ENCODE measurements at places on chromosomes 2 and 18.
A peak's percentile ranks its signal among the peaks of the same experiment; 100 is the strongest.

GRCh38 chr2:10325278-10326145 is 22.8 kb downstream of the HPCAL1 start:
- no peak overlapping the region for H3K27ac ChIP-seq
- peaks cover 73% of the 10 kb centered on the region for H3K4me1 ChIP-seq
- peaks cover 15% of the 10 kb centered on the region for H3K36me3 ChIP-seq
- no peaks in the 10 kb centered on the region for H3K27me3 ChIP-seq
- DNase-seq: no peak
- no peak overlapping the region for H3K4me3 ChIP-seq

- H3K27me3 ChIP-seq: no peaks in the 10 kb centered on the region
- no peak for DNase-seq
- no peaks in the 10 kb centered on the region for H3K4me1 ChIP-seq
These were observed 269.2 kb downstream of the FIGN start for GRCh38 chr2:163466331-163467250.

- no peak for DNase-seq
- H3K36me3 ChIP-seq: no peaks in the 10 kb centered on the region
- H3K27ac ChIP-seq: no peak overlapping the region
These were observed 2108.8 kb upstream of the PIK3C3 start for GRCh38 chr18:39846265-39846664.

- H3K4me1 ChIP-seq: no peaks in the 10 kb centered on the region
- H3K27me3 ChIP-seq: no peaks in the 10 kb centered on the region
- no peak for DNase-seq
- no peak overlapping the region for H3K27ac ChIP-seq
- H3K36me3 ChIP-seq: peaks cover 2% of the 10 kb centered on the region
These were observed 75.4 kb downstream of the EMX1 start for GRCh38 chr2:72992734-72993102.

DNA sequence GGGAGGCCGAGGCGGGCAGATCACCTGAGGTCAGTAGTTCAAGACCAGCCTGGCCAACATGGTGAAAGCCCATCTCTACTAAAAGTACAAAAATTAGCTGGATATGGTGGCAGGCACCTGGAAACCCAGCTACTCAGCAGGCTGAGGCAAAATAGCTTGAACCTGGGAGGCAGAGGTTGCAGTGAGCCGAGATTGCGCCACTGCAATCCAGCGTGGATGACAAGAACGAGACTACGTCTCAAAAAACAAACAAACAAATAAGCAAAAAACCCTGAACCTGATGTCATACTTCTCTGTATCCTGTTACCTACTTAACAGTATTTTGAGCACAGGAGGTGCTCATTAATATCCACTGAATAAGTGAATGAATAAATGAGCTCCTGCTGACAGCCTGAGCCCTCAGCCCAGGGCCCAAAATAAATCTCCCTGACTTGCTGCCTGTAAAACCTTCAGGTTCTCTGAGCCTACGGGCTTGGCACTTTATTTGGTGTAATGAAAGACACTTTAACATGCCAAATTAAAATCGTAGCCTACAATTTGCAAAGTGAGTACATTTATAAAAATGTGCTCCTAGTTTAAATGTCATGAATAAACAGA is 215.1 kb downstream of the ZNF385B start:
- no peaks in the 10 kb centered on the region for H3K36me3 ChIP-seq
- H3K4me3 ChIP-seq: no peak overlapping the region
- no peaks in the 10 kb centered on the region for H3K4me1 ChIP-seq
- H3K27ac ChIP-seq: no peak overlapping the region
- H3K27me3 ChIP-seq: no peaks in the 10 kb centered on the region

DNA sequence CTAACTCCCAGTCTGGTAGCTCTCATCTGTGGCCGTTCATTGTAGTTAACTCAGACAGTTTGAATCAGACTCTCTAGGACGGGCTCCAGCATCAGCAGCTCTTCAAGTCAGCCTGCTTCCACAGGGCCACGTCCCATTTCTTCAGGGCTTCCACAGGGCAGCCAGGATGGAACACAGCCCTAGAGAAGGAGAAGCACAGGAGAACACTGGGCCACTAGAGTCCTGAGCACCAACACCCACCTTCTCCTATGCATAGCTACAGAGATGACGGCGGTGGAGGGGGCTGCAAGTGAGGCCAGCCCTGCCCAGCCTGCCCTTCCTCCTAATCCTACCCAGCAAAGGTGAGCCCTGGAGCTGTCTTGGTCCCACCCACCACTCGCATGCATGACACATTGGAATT is 10.2 kb upstream of the TEX261 start:
- peaks cover 10% of the 10 kb centered on the region for H3K4me1 ChIP-seq
- no peak overlapping the region for H3K27ac ChIP-seq
- H3K36me3 ChIP-seq: no peaks in the 10 kb centered on the region

GRCh38 chr2:237511433-237511832 is 24.4 kb downstream of the MLPH start:
- H3K36me3 ChIP-seq: no peaks in the 10 kb centered on the region
- H3K4me3 ChIP-seq: no peak overlapping the region
- no peak overlapping the region for H3K27ac ChIP-seq
- H3K4me1 ChIP-seq: no peaks in the 10 kb centered on the region
- H3K27me3 ChIP-seq: peaks cover 16% of the 10 kb centered on the region

DNA sequence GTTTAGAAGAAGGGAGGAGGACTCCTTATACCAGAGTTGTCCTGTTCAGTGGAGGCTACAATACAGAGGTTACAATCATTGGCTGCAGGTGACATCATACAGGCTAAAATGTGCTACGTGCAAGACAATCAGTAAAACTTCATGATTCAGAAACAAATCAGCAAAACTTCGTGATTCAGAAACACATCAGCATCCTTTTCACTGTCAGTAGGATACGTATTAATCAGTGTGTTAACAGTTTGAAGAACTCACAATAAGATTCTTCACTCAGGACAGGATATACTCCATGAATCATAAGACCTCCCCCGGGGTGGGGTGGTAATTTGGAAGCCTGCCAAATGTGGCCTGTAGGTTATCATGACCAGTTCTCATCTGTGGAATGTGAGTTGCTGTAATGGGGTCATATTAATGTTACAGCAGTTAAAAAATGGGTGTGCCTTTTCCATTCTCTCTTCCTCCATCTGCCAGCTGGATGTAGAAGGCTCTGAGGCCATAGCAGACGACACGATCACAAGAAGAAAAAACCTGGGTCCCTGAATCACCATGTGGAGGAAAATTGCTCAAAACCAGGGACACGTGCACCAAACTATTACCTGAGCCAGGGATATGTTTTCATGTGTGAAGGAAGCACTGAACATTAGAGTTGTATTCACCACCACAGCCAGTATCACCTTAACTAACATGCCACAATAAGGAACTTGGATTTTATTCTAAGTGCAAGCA is 134.8 kb upstream of the CREB1 start:
- peaks cover 2% of the 10 kb centered on the region for H3K27me3 ChIP-seq
- peaks cover 7% of the 10 kb centered on the region for H3K4me1 ChIP-seq
- no peak overlapping the region for H3K4me3 ChIP-seq
- H3K36me3 ChIP-seq: no peaks in the 10 kb centered on the region

GRCh38 chr2:47043891-47044239 is 111.2 kb downstream of the STPG4 start:
- H3K36me3 ChIP-seq: peaks cover 12% of the 10 kb centered on the region
- H3K27me3 ChIP-seq: no peaks in the 10 kb centered on the region
- H3K27ac ChIP-seq: no peak overlapping the region
- peaks cover 10% of the 10 kb centered on the region for H3K4me1 ChIP-seq

- H3K4me1 ChIP-seq: no peaks in the 10 kb centered on the region
- no peaks in the 10 kb centered on the region for H3K36me3 ChIP-seq
- no peak overlapping the region for H3K4me3 ChIP-seq
- DNase-seq: no peak
- H3K27me3 ChIP-seq: no peaks in the 10 kb centered on the region
These were observed 33.8 kb downstream of the PID1 start for GRCh38 chr2:229237270-229237669.

DNA sequence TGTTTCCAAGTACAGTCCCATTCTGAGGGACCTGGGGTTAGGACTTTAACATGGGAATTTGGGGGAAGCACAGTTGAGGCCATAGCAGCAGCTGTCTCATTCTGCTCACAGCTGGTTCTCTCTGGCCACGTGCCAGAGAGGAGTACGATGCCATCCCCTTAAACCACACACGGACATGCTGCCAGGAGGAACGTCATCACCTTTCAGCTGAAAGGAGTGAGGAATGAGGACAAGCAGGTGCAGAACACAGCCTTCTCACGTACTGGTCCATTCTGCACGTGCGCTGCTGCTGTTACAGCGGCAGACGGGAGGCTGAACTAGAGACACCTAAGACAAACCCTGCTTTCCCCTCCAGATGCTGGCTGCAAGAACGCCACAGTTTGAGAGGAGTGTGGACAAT is 33.5 kb downstream of the ODC1 start:
- no peaks in the 10 kb centered on the region for H3K27me3 ChIP-seq
- H3K4me3 ChIP-seq: no peak overlapping the region
- H3K36me3 ChIP-seq: peaks cover 22% of the 10 kb centered on the region
- no peak for DNase-seq
- H3K27ac ChIP-seq: no peak overlapping the region
- peaks cover 33% of the 10 kb centered on the region for H3K4me1 ChIP-seq

- no peak overlapping the region for H3K27ac ChIP-seq
- no peak for DNase-seq
- H3K4me1 ChIP-seq: no peaks in the 10 kb centered on the region
- peaks cover 4% of the 10 kb centered on the region for H3K27me3 ChIP-seq
- no peaks in the 10 kb centered on the region for H3K36me3 ChIP-seq
These were observed 63.8 kb upstream of the EPHA4 start for GRCh38 chr2:221635949-221636348.

- H3K4me1 ChIP-seq: peaks cover 18% of the 10 kb centered on the region
- no peaks in the 10 kb centered on the region for H3K36me3 ChIP-seq
- H3K27me3 ChIP-seq: peaks cover 3% of the 10 kb centered on the region
- H3K4me3 ChIP-seq: no peak overlapping the region
These were observed 103.2 kb downstream of the TCF4 start for GRCh38 chr18:55484773-55485172.

DNA sequence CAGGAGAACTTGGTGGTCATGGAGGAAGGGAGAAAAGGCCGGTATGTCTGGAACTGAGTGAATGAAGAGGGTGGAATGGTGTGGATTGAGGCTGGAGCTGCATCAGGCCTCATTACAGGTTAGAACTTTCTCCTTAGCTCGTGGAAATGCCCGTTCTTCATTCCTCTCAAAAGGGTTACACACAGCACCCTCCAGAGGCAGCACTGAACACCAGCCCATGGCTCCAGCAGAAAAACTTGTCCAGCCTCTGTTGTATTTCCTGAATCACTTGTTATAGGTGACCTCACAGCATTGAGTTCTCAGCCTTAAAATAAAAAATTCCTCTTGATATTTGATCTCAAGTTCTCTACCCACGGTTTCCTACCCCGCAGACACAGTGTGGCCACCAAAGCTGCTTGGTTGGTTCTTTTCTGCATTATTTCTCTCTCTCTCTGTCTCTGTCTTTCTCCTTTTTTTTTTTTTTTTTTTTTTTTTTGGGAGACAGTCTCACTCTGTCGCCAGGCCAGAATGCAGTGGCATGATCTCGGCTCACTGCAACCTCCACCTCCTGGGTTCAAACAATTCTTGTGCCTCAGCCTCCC is 89.6 kb downstream of the ITGB1BP1 start:
- no peaks in the 10 kb centered on the region for H3K36me3 ChIP-seq
- DNase-seq: no peak
- no peaks in the 10 kb centered on the region for H3K27me3 ChIP-seq
- no peak overlapping the region for H3K4me3 ChIP-seq
- H3K4me1 ChIP-seq: peaks cover 9% of the 10 kb centered on the region
- no peak overlapping the region for H3K27ac ChIP-seq

- peaks cover 34% of the 10 kb centered on the region for H3K36me3 ChIP-seq
- H3K27ac ChIP-seq: peak overlapping the region; percentile 97
- H3K27me3 ChIP-seq: no peaks in the 10 kb centered on the region
These were observed 2.2 kb downstream of the STAMBP start for GRCh38 chr2:73830871-73831401.

- no peaks in the 10 kb centered on the region for H3K36me3 ChIP-seq
- no peaks in the 10 kb centered on the region for H3K27me3 ChIP-seq
- no peaks in the 10 kb centered on the region for H3K4me1 ChIP-seq
- H3K27ac ChIP-seq: no peak overlapping the region
- no peak overlapping the region for H3K4me3 ChIP-seq
- no peak for DNase-seq
These were observed 536.8 kb downstream of the XIRP2 start for GRCh38 chr2:167424803-167425755.

DNA sequence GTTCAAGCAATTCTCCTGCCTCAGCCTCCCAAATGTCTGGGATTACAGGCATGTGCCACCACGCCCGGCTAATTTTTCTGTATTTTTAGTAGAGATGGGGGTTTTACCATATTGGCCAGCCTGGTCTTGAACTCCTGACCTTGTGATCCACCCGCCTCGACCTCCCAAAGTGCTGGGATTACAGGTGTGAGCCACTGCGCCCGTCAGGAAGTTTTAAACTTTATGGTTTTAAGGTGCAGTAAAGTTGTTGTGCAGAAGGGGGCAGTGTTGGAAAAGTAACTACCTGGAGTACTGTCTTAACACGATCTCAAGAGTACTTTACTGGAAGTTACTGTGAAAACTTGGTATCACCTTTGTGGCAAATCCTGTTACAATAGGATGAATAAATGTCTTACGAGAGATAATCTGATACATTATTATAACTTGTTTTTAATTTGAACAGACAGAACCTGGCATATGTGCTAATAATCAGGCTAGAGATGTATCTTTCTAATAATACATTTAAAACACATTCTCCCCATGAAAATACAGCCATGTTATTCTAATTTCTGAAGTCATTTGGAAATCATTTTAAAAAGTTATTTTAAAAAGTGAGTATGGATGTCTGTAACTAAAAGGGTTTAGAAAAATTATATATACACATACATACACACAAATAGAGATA is 10.8 kb downstream of the SPDYA start:
- peak; percentile 68 for DNase-seq
- peaks cover 1% of the 10 kb centered on the region for H3K27me3 ChIP-seq
- no peak overlapping the region for H3K4me3 ChIP-seq
- H3K4me1 ChIP-seq: peaks cover 5% of the 10 kb centered on the region
- no peaks in the 10 kb centered on the region for H3K36me3 ChIP-seq

- no peak overlapping the region for H3K27ac ChIP-seq
- no peaks in the 10 kb centered on the region for H3K36me3 ChIP-seq
- no peak for DNase-seq
- no peaks in the 10 kb centered on the region for H3K27me3 ChIP-seq
- H3K4me3 ChIP-seq: no peak overlapping the region
- no peaks in the 10 kb centered on the region for H3K4me1 ChIP-seq
These were observed 558.2 kb upstream of the LINC00305 start for GRCh38 chr18:64707052-64707451.

DNA sequence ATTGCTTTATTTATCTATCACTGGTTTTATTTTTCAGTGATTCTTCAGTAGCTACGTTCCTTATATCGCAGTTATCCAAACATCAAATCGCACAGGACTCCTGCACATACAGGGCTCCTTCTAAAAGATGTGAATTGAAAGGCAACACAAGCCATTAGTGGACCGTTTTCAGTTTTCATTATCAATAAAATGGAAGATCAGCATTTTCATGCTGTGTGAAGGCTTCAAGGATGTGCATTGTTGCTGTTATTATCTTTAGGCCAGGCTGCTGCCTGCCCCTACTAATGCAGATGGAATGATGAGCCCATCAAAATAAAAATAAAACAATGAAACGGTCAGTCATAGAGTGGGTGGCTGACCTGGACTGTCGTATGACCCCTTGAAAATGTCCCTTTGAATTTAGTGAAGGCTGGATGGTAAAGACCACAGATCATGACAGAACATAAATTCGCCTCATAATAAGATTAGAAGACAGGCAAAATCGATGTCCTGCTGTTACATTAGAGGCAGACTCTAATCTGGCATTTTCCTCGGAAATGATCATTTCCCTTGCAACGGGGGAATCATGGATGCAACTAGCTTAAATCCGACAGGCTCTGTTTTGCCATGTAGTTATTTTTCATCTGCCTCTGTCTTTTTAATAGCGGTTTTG is 32.9 kb downstream of the ITGB6 start:
- H3K27me3 ChIP-seq: no peaks in the 10 kb centered on the region
- H3K4me3 ChIP-seq: no peak overlapping the region
- no peaks in the 10 kb centered on the region for H3K36me3 ChIP-seq
- H3K4me1 ChIP-seq: no peaks in the 10 kb centered on the region
- no peak for DNase-seq
